Retina (tissue), 1 donor: ENCODE measurements at places on chromosomes 5 and 9.

DNA sequence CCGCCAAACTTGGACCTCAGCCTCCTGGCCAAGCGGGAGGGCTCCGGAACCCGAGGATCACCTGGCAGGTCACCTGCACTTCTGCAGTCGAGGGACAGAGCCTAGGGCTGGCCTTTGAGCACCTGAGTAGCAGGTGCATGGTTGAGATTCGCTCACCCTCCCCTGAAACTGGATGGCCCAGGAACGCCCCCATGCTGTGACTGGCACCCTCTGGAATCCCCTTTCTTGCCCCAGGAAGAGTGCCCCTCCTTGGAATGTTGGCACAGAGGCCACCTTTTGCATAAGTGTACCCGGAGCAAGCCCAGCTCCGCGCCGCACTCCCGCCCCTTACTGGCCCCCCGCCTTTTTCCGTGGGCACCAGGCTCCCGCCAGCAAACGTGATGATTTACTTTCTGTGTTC lies 112.5 kb upstream of the IER5L start:
- DNase-seq: no peak

GRCh38 chr9:90640361-90640760 lies 2.3 kb downstream of the DIRAS2 start:
- DNase-seq: no peak

DNA sequence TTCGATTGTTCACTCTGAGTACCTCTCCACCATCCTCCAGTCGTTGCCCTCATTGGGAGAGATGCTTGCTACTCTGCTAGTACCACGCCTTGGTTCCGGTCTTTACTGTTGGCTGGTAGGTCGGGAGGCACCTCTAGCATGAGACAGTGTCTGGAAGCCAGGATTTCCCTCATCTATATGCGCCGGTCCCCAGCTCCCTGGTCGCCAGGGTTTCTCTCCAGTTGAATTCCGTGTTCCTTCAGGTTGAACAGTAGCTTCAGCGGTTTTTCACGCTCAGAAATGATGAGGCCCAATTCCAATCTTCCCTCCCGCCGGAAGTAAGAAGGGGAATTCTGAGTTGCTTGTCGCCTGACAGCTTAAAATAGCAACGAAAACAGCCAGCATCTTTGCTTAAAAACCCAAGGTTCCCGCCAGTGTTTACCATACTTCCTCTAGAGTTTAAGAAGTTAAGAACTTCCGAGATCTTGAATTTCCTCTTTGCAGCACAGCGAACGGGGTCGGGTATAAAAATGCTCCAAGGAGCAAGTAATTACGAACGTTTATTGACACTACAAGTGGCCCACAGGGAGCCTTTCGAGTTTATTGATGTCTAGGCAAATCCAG lies 1.3 kb upstream of the ST8SIA4 start:
- peak; percentile 54 for DNase-seq

GRCh38 chr5:78638973-78639669 lies 9.5 kb downstream of the LHFPL2 start:
- no peak for DNase-seq

- DNase-seq: no peak
Observed at GRCh38 chr5:108905805-108906204, 158.1 kb downstream of the FER start.

DNA sequence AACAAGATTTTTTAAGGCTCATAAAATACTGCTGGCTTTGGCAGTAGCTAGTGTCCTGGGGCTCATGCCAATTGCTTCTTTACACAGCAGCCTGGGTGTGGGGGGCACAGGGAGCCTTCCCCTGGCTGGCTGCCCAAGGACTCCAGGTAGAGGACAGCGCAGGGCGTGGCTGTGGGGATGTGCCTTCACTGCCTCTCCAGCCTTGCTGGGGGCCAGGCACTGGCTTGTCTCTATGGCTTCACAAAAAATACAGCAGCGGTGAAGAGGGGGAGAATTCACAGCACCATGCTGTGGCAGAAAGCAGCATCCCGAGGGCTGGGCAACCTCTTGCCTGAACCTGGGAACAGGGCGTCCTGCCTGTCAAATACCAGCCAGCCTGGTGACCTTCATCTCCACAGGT lies 57.4 kb downstream of the DAP start:
- no peak for DNase-seq

- no peak for DNase-seq
Observed at GRCh38 chr9:135415586-135415985, 64.0 kb upstream of the PPP1R26 start.

DNA sequence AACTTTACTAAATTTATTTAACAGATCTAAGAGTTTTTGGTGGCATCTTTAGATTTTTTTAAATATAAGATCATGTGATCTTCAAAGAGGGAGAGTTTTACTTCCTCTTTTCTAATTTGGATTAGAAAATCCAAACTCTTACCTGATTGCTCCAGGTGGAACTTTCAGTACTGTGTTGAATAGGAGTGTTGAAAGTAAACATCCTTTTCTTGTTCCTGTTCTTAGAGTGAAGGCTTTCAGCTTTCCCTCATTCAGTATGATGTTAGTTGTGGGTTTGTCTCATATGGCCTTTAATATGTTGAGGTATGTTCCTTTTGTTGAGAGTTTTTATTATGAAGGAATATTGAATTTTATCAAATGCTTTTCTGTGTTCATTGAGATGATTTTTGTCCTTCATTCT lies 650.0 kb upstream of the SGCD start:
- DNase-seq: no peak

DNA sequence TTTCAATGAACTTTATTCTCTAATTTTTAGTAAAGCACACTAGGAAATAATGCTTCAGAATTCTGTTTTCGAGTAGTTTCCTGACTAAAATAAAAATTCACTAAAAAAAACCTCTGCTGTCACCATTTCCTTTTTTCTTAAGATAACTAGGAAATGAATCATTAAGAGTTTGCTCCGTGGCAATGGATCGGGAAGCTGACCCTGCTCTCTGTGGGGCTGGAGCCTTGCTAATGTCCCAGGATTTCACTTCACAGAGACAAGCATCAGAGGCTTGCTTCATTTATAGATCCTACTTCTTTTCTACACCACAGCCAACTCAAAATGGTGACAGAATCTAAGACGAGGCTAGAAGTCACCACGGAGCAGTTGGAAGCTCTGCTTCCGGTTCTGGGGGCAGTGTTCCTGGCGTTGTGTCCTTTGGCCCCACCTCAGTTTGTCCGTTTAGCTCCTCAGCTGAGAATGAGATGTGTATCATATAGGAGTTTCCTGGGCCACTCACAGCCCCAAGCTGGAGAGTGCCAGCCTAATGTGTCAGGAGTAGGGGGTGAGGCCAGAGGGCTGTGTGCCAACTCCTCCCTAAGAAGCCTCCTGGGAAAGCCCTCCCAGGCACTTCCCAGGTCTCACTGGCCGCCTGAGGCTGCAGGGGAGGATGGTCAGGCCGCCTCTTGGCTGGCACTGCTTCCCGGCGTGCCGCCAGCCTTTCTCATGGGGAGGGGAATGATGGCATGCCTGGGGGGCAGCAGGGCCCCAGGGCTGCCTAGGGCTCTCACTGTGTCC lies 19.6 kb downstream of the TENT4A start:
- DNase-seq: no peak

- no peak for DNase-seq
Observed at GRCh38 chr5:60820593-60821487, 23.2 kb downstream of the ELOVL7 start.

GRCh38 chr9:68822596-68823165 lies 117.6 kb downstream of the PIP5K1B start:
- DNase-seq: no peak

DNA sequence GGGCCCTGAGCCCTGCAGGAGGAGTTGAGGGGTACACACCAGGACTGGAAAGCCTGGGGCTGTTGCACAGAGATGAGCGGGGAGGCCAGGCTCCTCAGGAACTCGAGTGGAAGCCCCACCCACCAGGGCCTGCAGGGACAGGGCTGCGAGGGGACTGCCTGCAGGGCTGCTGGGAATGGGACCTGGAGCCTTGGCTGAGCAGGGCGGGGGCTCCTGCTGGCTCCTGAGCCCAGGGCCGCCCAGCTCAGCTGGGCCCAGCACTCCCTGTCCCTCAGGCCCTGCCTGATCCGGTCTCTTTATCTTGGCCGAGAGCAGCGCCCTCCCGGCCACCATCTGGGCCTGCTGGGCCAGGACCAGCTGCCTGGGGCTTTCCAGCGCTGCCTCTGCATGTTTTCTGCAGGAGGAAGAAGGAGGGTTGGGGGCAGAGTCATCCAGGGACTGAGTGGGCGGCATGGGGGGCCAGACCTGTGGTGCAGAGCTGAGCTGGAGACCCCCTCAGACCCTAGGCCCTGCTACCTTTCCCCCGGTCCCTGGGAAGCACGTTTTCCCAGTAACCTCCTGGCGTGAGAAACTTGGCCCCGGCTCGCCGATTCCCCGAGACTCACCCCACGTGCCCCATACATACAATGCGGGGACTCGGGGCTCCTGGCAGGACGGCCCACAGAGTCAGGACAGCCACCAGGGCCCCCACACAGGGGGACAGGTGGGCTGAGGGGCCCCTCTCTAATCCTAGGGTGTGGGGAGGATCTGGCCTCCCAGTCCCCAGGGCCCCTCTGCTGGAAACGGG lies 9.4 kb downstream of the LCN12 start:
- peak; percentile 46 for DNase-seq

GRCh38 chr9:89077519-89077918 lies 86.3 kb downstream of the S1PR3 start:
- DNase-seq: no peak

DNA sequence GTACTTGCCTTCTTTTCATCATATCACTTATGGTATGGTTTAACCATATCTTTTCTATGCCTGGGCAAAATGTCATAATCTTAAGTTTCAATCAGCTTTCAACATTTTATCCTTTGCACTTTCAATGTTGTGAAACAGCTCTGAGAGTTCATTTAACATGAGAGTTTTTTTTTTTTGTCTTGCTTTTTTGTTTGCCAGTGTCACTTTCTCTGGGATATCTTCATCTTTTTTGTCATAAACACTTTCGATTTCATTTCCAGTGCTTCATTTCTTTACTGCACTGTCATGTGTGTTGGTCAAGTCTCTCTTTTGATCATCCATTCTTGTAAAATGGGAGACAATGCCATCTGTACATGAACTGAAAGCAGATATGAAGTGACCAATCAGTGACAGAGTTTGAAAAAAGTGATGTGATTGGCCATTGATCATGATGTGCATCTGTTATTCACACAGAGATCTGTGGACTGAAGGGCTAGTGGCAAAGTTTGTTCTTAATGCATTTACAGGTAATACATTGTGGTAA lies 7.5 kb upstream of the POU5F2 start:
- DNase-seq: no peak

- no peak for DNase-seq
Observed at GRCh38 chr5:173707392-173707791, 90.9 kb upstream of the BOD1 start.

DNA sequence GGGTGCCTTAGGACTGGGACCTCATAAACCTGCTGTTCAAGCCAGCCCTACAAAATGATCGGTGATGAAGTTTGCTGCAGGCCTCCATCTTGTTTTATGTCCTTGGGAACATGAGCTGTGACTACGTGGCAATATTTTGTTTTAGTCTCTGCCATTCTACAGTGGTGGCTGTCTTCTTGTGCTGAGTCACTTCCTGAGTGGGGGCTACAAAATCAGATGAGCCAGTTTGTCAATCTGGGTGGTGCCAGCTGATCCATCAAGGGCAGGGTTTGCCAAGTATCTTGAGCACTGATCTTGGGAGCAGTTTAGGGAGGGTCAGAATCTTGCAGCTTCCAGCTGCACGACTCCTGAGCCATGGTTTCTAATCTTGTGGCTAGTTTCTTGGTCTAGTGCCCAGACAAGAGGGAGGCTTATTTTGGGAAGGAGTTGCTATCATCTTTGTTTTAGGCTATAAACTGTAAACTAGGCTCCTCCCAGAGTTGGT lies 94.7 kb downstream of the YTHDC2 start:
- DNase-seq: no peak

- DNase-seq: no peak
Observed at GRCh38 chr5:147568710-147569406, 59.0 kb upstream of the DPYSL3 start.

DNA sequence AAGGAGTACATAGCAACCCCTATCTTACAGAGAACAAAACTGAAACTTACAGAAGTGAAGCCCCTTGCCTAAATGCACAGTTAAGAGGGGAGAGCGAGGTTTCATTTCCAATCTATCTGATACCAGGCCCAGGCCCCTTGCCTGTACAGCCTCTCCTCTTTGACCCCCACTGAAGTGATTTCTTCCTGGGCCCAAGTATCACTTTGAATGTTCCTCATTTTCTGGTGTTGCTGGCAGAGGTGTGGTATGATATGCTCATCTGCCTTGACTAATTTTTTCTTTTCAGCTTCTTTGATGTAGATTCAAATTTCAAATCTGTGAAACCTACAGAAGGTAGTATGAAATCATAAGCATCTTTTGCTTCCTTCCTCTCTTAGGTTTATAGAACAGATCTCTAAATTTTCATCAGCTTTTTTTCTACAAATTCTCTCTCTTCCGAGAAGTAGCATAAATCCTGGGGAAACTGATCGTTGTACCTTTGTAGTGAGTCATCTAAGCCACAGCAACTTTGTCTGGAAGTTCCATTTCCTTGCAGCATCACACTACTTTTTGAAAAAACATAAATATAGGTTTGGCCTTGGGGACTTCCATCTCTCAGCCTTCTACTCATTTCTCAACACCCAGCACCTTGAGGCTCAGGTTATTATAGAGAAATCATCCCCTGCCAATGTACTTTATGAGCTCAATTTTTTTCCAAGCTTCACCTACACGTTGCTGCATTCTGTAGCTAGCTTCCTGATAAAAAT lies 402.4 kb upstream of the PTGER4 start:
- DNase-seq: no peak

DNA sequence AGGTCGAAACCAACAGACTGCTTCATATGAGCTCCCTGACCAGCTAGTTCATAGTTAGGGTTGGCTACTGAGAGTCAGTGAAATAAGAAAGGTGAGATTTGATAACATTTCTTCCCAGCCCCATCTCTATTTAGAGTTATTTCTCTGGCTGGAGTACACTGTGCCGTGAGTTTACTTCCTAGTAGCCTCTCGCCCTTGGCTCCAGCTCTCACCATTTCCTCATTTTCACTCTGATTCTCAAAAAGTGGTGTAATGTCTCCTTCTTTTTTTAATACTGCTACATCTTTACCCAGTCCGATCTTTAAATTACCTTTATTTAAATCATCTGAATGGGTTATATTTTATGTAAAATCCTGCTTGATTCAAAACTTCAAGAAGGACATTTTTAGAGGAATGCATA lies 100.4 kb upstream of the FAM174A start:
- no peak for DNase-seq

GRCh38 chr9:121750715-121751623 lies 99.5 kb downstream of the DAB2IP start:
- DNase-seq: no peak

GRCh38 chr5:126675338-126675737 lies 74.6 kb downstream of the PHAX start:
- no peak for DNase-seq

- DNase-seq: no peak
Observed at GRCh38 chr9:35767458-35767857, 13.4 kb upstream of the MSMP start.
